ENCODE measurements at places on chromosomes 13 and 19.

DNA sequence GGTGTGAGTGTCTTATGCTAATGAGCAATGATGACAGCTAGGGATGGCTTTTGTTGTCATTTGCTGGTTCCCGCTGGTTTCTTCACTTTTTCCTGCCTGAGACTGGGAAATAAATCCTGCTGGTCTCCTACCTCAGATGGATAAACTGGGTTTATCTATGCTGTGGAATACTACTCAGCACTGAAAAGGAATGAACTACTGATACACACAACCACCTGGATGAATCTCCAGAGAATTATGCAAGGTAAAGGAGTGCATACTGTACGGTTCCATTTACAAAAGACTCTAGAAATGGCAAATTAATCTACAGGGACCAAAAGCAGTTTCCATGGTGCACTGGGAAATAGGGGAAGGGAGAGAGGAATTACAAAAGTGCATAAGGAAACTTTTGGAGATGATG, 41.2 kb upstream of the UBE2L5 start:
- no peak for DNase-seq

DNA sequence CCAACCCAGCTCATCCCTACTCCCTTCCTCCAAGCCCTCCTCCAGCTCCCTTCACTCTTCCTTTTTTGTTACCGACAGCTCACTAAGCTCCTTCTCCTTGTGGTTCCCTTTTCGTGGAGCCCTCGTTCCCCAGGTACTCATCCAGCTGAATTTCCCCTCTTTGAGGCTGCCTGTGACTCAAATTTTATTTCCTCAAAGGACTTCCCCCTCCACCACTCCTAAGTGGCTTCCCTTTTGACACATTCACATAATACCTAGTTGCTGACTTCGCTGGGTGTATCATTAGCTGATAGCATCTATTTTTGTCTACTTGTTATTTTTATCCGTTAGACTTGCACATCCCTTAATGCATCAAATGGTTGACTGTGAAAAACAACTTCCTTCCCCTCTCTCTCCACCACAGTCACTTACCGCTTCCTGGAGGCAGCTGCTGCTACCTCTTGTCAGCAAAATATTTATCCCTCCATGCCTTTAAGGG, 14.5 kb downstream of the FFAR2 start:
- DNase-seq: no peak

GRCh38 chr13:111327730-111328573, 7.5 kb downstream of the TEX29 start:
- DNase-seq: no peak

DNA sequence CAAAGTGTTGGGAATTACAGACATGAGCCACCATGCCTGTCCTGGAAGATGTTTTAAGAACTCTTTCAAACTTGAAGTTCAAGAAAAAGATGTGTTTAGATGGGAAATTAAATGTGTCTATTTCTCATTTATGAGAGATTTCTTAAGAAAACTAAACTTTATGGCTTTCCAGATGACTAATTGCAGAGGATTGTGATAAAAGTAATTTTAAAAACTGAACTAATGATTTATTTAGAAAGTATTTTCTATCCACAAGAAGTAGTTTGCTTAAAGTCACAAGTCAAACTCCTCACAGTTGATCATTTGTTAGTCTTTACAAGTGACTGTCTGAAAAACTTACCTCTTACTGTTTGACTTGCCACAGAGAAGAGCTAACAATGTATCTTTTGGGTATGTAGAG, 89.6 kb upstream of the SPRY2 start:
- no peak for DNase-seq

GRCh38 chr13:84894749-84895148, 904.5 kb downstream of the SLITRK6 start:
- DNase-seq: no peak
